ENCODE measurements at places on chromosomes 11 and 22.
A peak's percentile ranks its signal among the peaks of the same experiment; 100 is the strongest.

DNA sequence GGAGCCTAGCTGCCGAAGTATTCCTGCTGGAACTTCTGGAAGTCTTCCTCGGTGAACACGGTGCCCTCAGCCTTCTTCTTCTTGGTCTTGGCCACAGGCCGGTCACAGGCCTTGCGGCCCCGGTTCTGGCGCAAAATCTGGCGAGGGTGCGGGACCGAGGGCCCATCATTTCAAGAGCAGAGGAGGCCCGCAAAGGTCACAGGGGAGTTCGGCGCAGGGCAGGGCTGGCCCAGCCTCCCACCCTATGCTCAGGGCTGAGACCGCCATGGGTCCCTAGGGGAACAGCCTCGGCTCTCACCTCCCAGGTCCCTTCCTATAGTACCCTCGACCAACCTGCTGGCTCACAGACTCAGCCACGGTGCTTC is 3.1 kb downstream of the RPS19BP1 start:
- no peak for DNase-seq

DNA sequence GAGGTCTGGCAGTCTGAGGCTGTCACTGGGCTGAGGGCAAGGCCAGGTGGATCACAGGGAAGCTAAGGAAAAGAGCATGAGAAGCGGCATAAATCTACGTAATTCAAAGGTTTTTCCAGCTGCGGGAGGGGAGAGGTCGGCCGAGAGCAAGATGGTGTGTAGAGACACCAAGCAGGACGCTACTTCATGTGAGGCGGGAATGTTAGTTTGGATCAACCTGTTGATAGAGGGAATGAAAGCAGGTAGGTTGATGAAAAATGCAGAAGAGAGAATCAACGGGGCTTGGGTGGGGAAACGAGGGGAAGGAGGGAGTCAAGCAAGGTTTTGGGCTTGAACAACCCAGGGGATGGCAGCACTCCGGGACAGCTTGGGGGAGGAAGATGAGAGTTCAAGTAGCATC is 2.9 kb downstream of the B3GNT6 start:
- DNase-seq: no peak

GRCh38 chr11:76919887-76920746 is 59.4 kb downstream of the ACER3 start:
- DNase-seq: peak; percentile 32

GRCh38 chr11:45847911-45848316 is 639 bp downstream of the CRY2 start:
- DNase-seq: peak; percentile 26

- no peak for DNase-seq
Measured at GRCh38 chr11:43920598-43921419, 21.6 kb upstream of the C11orf96 start.

- no peak for DNase-seq
Measured at GRCh38 chr11:95267601-95268213, 36.7 kb upstream of the SESN3 start.

GRCh38 chr11:75855206-75855605 is 40.2 kb downstream of the UVRAG start:
- DNase-seq: no peak

- DNase-seq: no peak
Measured at GRCh38 chr11:35614939-35615569, 3.2 kb upstream of the FJX1 start.

GRCh38 chr11:9357041-9357440 is 27.4 kb upstream of the IPO7 start:
- DNase-seq: no peak

DNA sequence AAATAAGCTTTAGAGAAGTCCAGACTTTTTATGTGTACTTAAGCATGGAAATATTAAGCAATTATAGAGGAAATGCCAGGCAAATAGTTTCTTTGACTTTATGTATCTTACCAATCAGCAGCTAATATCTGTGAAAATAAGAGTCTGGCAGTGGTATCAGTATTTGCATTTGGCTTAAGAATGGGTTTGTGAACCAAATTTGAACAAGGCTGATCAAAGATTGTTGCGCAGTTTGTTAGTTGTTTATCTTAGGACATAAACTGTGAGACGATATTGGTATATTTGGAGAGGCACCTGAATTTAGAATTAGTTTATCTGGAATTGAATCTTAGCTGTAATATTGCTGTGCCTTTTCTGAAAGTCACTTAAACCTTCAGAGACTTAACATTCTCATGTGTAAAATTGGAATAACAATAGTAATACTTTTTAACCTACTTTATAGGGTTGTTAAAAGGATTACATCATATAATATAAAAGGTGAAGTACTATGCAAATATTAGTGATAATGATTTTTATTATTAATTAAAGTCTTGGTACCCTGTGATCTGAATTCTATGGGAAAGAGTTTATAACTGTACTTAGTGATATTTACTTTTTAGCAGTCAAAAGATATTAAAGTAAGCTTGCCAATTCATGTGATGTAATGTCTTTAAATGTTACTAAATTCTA is 66.4 kb downstream of the DYNC2H1 start:
- no peak for DNase-seq

DNA sequence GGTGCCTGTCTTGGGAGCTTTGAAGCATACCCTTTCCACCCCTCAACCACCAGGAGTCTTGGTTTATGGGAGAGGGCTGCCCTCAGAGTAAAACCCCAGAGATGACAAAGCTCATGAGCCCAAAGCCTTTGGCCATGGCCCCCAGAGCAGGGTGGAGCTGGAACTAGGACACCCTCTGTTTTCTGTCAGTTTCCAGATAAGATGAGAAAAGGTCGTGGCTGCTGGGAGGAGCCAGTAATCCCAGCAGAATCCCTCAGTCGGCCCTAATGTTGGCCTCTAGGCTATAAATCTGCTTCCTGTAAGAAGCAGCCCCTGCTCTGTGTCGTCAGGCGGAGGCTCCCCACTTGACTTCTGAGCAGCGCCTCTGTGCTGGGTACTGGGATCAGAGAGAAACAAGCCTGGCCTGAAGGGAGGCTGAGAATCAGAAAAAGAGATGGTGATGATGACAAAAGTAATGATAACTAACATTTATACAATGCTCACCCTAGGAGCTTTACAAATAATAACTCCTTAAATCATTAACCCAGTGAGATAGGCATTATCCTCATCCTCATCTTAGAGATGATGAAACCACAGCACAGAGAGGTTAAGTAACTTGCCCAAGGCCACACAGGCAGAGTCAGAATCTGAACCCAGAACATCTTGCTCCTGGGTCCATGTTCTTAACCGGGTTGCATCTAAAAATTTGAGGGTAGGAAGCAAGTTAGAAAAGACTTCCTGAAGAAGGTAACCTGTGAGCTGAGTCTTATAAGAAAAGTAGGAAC is 471.4 kb downstream of the SOX6 start:
- no peak for DNase-seq

DNA sequence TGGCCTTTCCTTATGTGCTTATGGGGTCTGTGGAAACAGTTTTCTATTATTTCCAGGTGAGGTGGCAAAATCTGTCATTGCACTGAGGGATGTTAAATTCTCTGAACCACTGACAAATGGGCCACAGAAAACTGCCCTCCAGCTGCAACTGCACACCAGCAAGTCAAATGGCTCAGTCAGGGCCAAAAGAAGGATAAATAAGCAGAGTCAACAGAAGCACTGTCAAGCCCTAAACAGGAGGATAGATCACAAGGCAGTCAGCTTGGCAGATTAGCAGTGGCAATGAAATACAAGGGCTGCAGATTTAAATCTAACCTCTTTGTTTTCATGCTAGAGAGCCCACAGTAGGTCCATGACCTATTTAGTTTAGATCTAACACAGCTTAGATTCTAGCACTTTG is 435.6 kb downstream of the ETS1 start:
- no peak for DNase-seq

- DNase-seq: no peak
Measured at GRCh38 chr11:13874597-13874996, 87.9 kb upstream of the SPON1 start.

GRCh38 chr11:82462608-82463242 is 270.9 kb downstream of the FAM181B start:
- DNase-seq: no peak

- DNase-seq: no peak
Measured at GRCh38 chr11:45590743-45591142, 74.7 kb downstream of the CHST1 start.

GRCh38 chr11:131094827-131095226 is 178.5 kb upstream of the SNX19 start:
- no peak for DNase-seq

DNA sequence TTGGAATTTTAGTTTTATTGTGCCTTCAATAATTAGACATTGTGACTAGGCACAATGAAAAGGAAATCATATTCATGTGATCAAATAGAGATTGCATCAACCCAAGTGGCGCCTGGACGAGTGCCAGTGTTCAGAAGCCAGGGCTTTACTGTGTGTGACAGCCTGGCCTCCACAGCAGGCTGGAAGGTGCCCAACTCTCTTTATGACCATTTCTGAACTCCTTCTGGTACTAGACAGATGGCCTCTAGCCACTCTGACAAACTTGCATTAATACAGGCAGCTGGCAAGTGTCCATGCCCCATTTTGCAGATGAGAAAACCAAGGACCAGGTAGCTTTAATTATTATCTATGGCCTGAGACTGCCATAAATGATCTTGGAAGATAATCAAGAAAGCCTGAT is 8.3 kb upstream of the POU2AF1 start:
- DNase-seq: no peak

- DNase-seq: no peak
Measured at GRCh38 chr22:50729391-50730012, 8.5 kb upstream of the ACR start.

DNA sequence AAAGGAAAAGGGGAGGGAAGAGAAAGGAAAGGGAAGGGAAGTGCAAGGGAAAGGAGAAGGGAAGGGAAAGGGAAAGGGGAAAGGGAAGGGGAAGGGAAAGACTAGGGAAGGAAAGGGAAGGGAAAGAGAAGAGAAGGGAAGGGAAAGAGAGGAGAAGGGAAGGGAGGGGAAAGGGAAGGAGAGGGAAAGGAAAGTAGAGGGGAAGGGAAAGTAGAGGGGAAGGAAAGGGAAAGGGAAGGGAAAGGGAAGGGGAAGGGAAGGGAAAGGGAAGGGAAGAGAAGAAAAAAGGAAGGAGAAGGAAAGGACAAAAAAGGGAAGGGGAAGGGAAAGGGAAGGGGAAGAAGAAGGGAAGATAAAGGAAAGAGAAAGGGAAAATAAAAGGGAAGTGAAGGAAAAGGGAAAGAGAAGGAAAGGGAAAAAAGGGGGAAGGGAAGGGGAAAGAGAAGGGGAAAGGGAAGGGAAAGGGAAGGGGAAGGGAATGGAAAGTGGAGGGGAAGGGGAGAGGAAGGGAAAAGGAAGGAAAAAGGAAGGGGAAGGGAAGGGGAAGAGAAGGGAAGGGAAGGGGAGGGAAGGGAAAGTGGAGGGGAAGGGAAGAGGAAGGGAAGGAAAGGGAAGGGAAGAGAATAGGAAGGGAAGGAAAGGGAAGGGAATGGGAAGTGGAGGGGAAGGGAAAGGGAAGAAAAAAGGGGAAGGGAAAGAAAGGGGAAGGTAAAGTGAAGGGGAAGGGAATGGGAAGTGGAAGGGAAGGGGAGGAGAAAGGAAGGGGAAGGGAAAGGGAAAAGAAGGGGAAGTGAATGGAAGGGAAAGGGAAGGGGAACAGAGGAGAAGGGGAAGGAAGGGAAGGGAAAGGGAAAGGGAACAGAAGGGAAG is 138.2 kb downstream of the SPATA19 start:
- no peak for DNase-seq

- no peak for DNase-seq
Measured at GRCh38 chr11:88359541-88359940, 22.0 kb upstream of the CTSC start.

GRCh38 chr22:47853750-47854149 is 1091.3 kb downstream of the TBC1D22A start:
- no peak for DNase-seq

GRCh38 chr11:113373306-113373705 is 14.3 kb upstream of the ANKK1 start:
- DNase-seq: no peak

- DNase-seq: no peak
Measured at GRCh38 chr11:13917264-13917663, 45.3 kb upstream of the SPON1 start.

- DNase-seq: no peak
Measured at GRCh38 chr11:79309407-79309806, 131.4 kb downstream of the TENM4 start.

- no peak for DNase-seq
Measured at GRCh38 chr22:27183474-27183873, 526.1 kb downstream of the MIAT start.

DNA sequence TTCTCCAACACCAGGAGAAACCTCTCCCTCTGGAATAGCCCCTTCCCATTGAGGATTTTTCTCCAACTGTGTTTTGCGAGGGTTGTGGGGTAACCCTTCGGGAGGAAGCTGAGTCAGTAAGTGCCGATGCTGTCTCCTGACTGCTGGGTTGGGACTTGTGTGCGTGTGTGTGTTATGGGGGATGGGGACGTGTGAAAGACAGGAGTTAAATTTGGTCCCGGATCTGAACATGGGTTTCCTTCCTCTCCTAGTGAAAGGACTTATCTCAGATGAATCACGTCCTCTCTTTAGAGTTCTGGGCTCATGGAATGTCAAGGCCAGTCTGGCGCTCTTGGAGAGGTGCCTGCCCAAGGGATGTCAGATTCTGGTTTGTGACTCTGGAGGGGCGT is 33.3 kb downstream of the KIAA1671 start:
- no peak for DNase-seq

- no peak for DNase-seq
Measured at GRCh38 chr22:46373921-46374662, 38.6 kb downstream of the TRMU start.

DNA sequence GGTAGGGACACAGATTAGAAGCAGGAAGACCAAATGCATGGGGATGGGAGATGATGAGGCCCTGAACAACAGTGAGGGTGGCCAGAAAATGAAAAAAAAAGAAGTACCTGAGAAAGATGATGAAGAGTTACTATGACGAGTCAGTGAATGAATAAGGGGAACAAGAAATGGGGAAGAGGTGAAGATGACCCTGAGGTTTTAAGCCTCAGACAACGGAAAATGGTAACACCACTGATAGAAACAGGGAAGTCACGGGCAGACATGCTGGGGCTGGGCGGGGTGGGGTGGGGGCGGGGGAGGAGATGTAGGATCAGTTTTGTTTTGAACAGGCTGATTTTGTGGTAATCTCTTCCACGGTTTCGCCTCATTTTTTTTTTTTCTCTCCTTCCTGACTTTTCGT is 205.1 kb upstream of the CADM1 start:
- no peak for DNase-seq

DNA sequence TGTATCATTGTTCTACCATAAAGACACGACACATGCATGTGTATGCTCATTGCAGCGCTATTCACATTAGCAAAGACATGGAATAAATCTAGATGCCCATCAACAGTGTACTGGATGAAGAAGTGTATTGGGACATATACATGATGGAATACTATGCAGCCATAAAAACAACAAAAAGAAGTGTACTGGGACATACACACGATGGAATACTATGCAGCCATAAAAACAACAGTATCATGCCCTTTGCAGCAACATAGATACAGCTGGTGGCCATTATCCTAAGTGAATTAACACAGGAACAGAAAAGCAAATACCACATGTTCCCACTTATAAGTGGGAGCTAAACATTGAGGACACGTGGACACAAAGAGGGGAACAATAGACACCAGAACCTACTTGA is 22.7 kb downstream of the ARL14EP start:
- DNase-seq: no peak

GRCh38 chr11:23398052-23398451 is 537.8 kb upstream of the CCDC179 start:
- DNase-seq: no peak

Data from activated CD4-positive, alpha-beta T cell treated with anti-CD3 and anti-CD28 coated beads, Interleukin-2, amount 50 U/mL, for 4 hours (primary cell).